Sigmoid colon (tissue), 7 donors: ENCODE measurements at places on chromosomes 11 and 22.

DNA sequence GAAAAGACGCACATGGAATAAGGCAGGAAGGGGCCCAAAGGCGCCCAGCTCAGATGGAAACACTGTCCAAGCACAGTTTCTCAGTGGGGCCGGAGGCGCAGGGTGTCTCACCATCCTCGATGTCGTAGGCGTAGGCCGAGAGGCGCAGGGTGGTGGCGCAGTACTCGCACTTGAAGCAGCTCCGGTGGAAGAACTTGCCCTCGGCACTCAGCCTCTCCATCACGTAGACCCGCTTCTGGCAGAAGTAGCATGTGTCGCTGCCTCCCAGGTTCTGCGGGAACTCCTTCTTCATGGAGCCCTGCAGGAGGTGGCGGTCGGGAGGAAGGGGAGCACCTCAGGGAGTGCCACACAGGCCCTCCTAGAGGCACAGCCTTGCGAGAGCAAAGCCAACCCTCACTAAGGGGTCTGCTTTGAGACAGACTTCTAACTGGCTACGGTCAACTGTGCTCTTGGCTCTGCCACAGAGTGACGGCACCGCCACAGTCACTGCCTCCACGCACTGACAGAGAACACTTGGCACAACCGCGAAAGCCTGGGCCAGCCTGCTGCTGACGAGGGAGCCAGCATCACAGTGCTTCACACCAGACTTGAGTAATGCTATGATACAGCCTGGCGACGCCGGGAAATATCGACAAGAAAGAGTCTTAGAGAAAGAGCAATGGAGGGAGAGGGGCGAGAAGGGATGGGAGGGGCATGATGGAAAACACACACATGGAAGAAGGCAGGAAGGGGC lies 97.6 kb upstream of the BID start:
- DNase-seq = no peak

GRCh38 chr11:70111269-70112016 lies 33.3 kb downstream of the ANO1 start:
- DNase-seq = no peak

- no peak for DNase-seq
Measured at GRCh38 chr11:70769106-70769505, 370.8 kb downstream of the CTTN start.

DNA sequence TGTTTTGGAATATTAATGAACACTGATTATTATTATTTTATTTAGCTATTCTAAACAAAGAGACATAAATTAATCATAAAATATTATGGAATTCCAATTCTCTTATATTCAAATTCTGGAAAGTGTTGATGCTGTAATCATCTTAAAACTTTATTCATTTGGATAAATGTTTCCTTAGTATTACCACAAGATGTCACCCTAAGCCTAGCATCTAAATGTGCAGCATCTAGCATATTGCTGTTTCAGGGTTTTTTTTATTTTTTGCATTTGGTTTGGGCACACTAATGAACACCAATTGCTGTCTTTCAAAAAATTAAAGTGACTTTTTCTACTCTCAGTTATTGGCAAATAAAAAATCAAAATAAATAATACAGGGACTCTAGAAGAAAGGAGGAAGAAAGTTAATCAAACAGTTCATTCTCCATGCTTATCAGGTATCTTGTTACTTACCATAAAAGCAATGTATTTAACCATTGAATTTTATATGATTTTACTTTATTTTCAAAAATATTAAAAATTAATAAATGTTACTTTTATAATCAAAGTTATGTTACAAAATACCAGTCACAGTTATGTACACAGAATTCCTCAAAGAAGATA lies 31.8 kb downstream of the DLG2 start:
- no peak for DNase-seq

- DNase-seq = no peak
Measured at GRCh38 chr11:124841201-124841600, 24.0 kb upstream of the ROBO3 start.

DNA sequence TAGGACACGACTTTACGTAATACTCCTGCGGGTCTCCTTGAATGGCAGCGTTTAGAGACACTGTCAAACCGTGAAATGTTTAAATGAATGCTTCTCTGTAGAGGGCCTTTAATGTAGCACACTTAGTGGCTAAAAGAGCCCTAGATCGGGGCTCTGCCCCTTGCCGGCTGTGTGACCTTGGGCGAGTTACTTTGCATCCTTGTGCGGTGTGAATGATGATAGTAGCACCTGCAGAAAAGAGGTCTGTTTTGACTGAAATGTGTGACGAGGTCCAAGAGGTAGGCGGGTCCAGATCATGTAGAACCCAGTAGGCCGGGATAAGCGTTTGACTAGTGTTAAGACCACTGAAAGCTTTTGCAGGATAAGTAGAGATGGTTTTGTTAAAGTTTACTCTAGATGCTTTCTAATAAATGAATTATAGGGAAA lies 866 bp downstream of the MED17 start:
- no peak for DNase-seq

DNA sequence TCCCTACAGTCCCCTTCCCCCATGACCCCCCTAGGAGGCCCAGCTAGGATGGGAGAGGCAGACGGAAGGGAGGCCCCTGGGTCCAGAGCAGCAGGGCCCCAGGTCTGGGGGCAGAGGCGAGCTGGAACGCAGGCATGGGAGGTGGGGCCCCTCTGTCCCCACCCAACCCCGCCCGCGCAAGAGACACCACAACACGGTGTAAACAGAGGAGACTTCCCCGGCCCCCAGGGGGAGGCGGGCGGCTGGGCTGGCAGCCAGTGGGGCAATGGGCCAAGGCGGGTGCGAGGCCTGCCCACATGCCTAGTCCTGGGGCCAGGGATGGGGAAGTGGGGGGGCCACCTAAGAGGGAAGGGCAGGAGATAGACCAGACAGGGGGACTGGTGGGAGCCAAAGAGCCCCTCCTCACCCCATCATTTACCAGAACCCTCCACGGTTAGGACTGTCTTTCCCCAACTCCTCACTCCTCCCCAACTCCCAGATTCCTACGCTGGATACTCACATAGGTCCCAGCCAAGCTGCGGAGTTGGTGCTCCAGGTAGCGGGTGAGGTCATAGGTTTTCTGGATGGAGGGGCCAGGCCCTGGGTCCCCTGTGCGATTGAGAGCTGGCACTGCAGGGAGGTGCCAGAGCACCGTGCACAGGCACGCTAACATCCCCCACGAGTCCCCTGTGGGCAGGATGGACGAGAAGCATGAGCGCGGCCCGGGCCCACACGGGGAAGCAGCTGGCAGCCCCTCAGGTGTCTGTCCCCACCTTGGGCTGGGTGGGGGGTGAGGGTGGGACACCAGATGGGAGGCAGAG lies 6.2 kb downstream of the CLCF1 start:
- DNase-seq = no peak

- DNase-seq = no peak
Measured at GRCh38 chr11:77752516-77752915, 68.0 kb downstream of the RSF1 start.

- no peak for DNase-seq
Measured at GRCh38 chr11:58921778-58922390, 17.4 kb upstream of the GLYATL1 start.

GRCh38 chr11:13140028-13140870 lies 131.1 kb downstream of the RASSF10 start:
- DNase-seq = no peak

DNA sequence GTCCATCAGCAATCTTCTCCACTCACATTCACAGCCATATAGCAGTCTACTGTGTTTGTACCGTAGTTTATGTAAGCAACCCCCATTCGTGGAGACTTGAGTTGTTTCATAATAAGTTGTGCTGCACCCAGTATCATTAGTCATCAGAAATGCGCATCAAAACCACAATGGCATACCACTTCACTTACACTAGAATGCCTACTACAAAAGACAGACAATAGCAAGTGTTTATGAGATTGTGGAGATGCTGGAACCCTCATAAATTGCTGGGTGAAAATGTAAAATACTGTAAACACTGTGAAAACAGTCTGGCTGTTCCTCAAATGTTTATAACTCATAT lies 133.3 kb downstream of the ATXN10 start:
- DNase-seq = no peak

DNA sequence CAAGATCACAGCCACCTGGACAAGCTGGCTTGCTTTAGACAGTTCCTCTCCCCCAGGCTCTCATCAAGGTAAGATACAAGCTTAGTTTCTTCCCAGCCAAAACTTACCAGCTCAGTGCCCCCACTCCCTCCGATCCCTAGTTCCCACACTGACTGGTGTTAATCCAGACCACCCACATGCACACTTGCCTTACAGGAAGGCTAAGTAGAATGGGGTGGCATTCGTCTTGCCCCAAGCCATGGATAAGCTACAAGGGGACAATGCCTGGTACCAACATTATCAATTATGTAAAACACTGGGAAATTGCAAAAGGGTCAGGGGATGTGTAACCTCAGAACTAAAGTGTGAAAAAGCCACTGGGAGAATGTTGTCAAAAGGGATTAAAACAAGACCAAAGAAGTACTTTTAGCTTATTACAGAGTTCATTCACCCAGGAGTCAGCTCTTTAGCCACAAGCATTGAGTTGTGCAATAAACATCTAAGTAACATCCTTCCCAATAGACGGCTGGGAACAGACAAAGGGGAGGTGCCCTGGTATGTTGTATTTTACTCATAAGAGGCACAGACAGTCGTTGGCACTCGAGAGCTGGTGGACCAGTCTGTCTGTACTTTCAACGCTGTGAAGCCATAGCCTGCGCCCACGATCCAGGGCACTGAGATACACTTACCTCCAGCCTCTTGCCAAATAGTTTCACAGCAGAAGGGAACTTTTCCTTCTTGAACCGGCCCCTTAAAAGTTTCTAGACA lies 1.1 kb downstream of the DHCR7 start:
- peak; percentile 73 for DNase-seq

DNA sequence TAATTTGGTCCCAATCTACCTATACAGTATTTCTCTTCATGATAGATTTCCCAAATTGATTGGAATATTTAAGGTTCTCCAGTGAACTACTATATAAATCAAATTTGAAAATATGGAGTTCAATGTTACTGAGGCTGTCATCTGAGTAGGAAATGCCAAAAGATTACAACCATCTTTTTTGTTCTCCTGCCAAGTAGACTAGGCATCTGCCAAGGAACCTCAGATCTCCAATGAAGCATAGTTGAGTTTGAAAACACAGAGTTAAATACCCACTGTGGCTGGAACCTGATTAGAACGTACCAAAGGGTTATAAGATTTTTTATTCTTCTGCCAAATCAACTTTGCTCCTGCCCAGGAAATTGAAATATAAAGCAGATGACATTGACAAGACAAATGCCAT lies 330.9 kb downstream of the CNTN5 start:
- no peak for DNase-seq

DNA sequence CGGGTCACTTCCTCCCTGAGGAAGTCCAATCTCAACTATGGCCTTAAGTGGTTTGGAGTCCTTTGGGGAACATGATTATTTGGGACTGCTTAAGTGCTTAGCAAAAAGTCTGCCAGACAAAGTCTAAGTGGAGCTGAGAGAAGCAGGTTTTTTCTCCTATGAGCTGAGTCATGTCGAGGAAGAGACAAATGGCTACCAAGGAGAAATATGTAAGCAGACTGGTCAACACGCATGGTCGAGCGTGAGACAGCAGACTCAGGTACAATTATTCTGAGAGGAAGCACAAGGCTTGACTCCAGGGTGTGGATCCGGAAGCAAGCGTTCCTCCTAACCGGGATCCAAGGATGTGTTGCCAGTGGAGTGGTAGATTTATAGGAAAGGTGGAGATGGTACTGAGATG lies 30.6 kb downstream of the UBASH3B start:
- DNase-seq = no peak

DNA sequence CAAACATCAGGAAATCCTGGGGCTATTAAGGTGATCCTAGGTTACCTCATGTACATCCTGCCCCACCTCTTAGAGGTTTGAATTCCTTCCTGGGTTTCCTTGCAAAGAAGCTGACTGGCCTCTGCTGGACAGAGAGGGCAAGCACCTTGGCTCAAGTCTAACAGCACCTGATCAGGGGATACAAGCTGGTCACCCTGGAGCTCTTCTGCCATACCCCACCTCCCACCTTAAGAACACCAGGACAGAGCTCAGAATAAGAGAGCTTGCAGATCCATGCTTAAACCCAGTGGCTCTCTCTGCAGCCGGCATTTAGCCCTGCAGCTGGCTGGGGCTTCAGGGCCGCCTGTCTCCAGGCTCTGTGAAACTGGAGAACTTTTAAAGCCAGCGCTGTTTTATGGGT lies 386.6 kb upstream of the NARS2 start:
- DNase-seq = no peak

DNA sequence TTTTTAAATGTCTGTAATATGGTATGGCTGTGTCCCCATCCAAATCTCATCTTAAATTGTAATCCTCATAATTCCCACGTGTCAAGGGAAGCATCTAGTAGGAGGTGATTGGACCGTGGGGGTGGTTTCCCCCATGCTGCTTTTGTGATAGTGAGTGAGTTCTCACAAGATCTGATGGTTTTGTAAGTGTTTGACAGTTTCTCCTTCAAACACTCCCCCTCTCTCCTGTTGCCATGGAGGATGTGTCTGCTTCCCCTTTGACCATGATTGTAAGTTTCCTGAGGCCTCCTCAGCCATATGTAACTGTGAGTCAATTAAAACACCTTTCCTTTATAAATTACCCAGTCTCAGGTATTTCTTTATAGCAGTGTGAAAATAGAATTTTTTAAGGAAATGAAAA lies 31.1 kb upstream of the CD44 start:
- no peak for DNase-seq

- no peak for DNase-seq
Measured at GRCh38 chr11:95520369-95521132, 269.0 kb downstream of the FAM76B start.

DNA sequence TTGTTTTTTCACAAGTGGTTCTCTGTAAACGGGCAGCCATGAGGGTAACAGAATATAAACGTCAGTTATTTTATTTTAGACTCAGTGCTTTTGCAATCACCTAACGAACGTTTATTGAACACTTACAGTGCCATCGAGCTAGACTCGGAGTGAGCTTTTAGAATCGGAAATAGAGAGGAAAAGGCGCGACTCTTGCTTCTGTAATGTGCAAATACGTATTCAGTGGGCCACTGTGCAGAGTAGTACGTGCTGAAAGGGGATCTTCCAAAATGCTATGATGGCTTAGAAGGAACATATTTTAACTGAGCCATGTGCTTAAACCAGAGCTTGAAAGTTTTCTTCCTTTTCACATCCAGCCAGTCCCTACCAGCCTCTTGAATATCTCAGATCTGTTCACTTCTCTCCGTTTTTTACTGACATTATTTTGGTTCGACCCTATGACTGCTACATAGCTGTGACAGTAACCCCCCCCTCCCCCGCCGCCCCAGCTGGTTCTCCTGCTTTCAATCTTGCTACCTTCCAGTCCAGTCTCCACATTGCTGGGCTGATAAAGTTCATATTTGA lies 468 bp downstream of the DDIAS start:
- no peak for DNase-seq

- DNase-seq = no peak
Measured at GRCh38 chr11:62116451-62116850, 7.4 kb upstream of the INCENP start.

DNA sequence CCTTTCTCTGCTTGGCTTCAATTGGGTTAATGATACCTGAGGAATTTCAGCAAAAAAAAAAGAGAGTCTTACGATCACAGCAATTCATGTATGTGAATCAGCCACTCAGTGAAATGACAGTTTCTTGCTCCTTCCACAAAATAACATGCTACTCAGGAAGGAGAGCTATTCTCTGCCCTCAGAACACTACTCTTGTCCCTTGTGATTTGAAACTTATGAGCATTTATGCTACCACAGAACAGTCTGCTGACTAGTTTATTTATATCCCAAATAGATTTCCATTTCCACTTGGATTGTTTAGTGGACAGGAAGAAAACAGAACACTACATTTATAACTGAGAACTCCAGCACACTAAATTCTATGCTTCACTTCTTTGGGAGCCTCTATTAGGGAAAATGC lies 8.5 kb downstream of the TFIP11 start:
- no peak for DNase-seq

- DNase-seq = no peak
Measured at GRCh38 chr22:45594123-45594941, 77.3 kb upstream of the ATXN10 start.
